ENCODE measurements at places on chromosomes 16 and 17.

DNA sequence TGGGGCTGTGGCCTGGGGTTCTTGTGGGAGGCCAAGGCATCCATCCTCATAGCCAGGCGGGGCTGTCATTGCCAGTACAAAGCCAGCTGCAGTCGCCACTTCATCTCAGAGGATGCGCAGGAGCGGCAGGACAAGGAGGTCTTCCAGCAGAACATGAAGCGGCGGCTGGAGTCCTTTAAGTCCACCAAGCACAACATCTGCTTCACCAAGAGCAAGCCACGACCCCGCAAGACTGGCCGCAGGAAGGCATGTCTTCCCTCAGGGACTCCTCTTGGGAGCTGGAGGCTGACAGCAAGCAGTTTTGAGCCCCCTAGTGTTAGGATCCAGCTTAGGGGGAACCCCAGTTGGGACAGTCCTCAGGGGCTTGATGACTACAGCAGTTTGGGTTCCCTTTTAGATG, 15.1 kb upstream of the PLEKHG4 start:
- no peak for DNase-seq

GRCh38 chr17:27888945-27889344, 4.2 kb downstream of the LYRM9 start:
- no peak for DNase-seq

DNA sequence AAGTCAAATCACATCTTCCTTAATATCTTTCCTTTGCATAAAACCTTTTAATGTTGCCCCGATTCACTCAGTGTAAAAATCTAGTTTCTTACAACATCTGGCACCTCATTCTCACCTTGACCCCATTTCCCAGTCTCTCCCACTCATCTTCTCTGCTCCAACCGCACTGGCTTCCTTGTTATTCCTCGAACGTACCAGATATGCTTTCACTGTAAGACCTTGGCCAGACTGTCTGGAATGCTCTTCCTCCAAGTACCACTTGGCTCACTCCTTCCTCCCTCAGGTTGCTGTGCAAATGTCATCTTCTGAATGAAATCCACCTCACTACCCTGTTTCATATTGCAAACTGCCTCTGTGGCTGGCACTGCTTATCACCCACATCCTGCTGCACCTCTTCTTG, 433.6 kb downstream of the HAPSTR1 start:
- no peak for DNase-seq

DNA sequence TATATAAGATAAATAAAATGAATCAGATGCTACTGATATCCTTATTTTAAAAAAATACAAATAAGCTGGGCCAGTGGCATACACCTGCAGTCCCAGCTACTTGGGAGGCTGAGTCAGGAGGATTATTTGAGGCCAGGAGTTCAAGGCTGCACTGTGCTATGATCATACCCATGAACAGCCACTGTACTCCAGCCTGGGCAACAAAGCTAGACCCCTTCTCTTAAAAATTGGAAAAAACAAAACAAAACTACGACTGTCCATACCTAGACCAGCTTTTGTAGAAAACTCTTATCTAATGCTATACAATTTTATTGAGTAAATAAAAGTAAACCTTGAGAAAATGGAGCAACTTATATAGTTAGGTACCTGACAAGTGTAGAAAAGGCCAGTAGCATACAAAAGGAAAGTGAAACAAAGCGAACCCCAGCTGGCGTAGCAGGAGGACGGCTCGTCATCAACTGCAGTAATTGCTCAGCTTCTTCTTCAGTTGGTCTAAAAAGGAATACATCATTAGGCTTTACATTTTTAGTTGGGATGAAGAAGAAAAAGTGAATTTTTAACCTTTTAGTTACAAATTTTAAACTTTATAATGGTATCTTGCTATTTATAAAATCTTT, 23.6 kb downstream of the INTS2 start:
- peak; percentile 21 for DNase-seq

DNA sequence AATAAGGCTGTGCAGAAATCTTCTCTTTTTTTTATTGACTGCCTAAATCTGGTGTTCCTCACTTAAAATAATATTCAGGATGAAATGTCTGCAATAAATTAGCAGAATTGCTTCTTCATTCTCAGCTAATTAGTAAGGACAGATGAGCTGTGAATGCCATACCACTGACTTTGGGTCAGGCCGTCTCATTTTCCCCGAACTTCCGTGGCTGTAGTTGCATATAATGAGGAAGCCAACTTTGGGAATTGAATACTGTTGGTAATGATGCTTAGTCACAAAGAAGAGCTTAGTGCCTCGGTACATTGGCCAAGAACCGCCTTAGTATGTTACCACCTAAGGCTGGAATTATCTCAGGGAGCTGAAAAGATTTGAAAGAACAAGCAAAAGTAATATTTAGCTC, 47.6 kb downstream of the NUP93 start:
- DNase-seq: no peak

- no peak for DNase-seq
Observed at GRCh38 chr16:85360323-85361277, 248.3 kb upstream of the CIBAR2 start.

DNA sequence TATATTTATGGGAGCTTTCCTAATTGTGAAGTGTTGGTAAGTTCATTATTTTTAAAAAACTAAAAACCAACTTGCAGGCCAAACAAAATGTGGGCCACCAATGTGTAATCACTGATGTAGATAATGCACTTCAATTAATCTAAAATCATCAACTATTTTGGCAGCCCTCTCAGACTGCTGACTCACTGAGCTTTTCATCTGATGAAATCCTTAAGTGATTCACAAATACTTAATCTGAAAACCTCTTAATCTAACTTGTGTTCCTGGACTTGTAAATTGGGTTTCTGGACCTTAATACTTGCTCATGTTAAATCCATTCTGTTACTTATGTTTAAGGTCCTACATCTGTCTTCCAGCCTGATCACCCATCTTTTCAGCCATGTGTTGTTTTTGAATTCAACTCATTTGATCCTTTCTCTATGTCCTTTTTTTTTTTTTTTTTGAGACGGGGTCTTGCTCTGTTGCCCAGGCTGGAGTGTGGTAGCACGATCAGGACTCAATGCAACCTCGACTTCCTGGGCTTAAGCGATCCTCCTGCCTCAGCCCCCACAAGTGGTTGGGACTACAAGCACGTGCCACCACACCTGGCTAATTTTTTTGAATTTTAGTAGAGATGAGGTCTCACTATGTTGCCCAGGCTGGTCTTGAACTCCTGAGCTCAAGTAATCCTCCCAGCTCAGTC, 39.0 kb downstream of the PRKCB start:
- DNase-seq: no peak

- DNase-seq: no peak
Observed at GRCh38 chr16:48369765-48370164, 15.4 kb downstream of the SIAH1 start.

GRCh38 chr16:53503991-53504663, 1.1 kb upstream of the AKTIP start:
- peak; percentile 29 for DNase-seq

DNA sequence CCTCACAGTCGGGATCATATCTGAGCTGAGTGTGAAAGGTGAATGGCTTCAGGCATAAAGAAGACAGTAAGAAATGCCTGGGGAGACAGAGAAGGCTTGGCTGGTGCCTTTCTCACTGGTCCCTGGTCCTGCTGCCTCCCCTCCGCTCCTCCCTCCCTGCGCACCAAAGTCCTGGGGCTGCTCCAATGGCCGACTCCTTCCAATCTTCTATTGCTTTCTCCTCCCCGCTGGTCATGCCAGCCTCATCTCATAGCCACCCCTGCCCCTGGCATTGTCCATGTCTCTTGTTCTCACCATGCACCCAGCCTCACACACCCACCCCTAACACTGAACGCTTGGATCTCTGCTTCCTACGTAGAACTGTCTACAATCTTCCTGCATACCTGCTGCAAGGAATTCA, 18.0 kb downstream of the TLE7 start:
- DNase-seq: no peak
